ENCODE measurements at places on chromosomes 4 and X. TPM values are rescaled to one million over a fixed set of nuclear protein-coding genes. Genes with fewer than 3 reads are reported as not detected.

The CT45A3 gene
- 0.15 TPM for total RNA-seq

The TADA2B gene
- 13.6 TPM for total RNA-seq

The AMTN gene
- not detected for total RNA-seq

The CFI gene
- total RNA-seq: 0.75 TPM

The TMPRSS11F gene
- total RNA-seq: not detected

The BRS3 gene
- not detected for total RNA-seq

The EPHA5 gene
- total RNA-seq: 0.62 TPM

The TMPRSS11B gene
- not detected for total RNA-seq

The IRS4 gene
- not detected for total RNA-seq

The SLITRK2 gene
- total RNA-seq: not detected

The TCEAL7 gene
- not detected for total RNA-seq

The EGFL6 gene
- not detected for total RNA-seq

The ACOT9 gene
- total RNA-seq: 97.6 TPM

The USP17L13 gene
- not detected for total RNA-seq

The OTOP1 gene
- total RNA-seq: not detected

The UVSSA gene
- 4.3 TPM for total RNA-seq

The GLRB gene
- total RNA-seq: 0.64 TPM

The GRPEL1 gene
- total RNA-seq: 73.3 TPM

The RBM46 gene
- not detected for total RNA-seq

The TMSB15A gene
- not detected for total RNA-seq

The HOPX gene
- total RNA-seq: not detected

The HGFAC gene
- 0.18 TPM for total RNA-seq

The SSX2 gene
- not detected for total RNA-seq

The GPR143 gene
- 0.16 TPM for total RNA-seq

The DMRTC1B gene
- total RNA-seq: not detected

The GYPB gene
- total RNA-seq: not detected

The RASL11B gene
- 0.07 TPM for total RNA-seq

The CXCL11 gene
- total RNA-seq: not detected

The ITGB1BP2 gene
- total RNA-seq: 0.74 TPM

The SPOCK3 gene
- not detected for total RNA-seq

The TRIML2 gene
- total RNA-seq: 89.4 TPM

The HMX1 gene
- 0.16 TPM for total RNA-seq

The DCHS2 gene
- not detected for total RNA-seq

The ZNF630 gene
- total RNA-seq: 0.55 TPM

The FOXP3 gene
- 0.14 TPM for total RNA-seq

The NAA11 gene
- total RNA-seq: not detected

The APLN gene
- 1.2 TPM for total RNA-seq

The ABCG2 gene
- 22.4 TPM for total RNA-seq

The SLC16A2 gene
- 29.4 TPM for total RNA-seq

The AFAP1 gene
- total RNA-seq: 22.4 TPM

The RASGEF1B gene
- total RNA-seq: 0.25 TPM

The PRSS12 gene
- total RNA-seq: 0.25 TPM

The AFP gene
- total RNA-seq: 2.3 TPM

The LUZP4 gene
- not detected for total RNA-seq

The NLRP2B gene
- total RNA-seq: not detected

The FRMD7 gene
- total RNA-seq: not detected

The HPRT1 gene
- total RNA-seq: 134 TPM

The MAGEE2 gene
- total RNA-seq: not detected

The SLC34A2 gene
- not detected for total RNA-seq

The VEGFC gene
- 16.8 TPM for total RNA-seq

The RPL36A gene
- total RNA-seq: 3,501 TPM

The PABPC4L gene
- 0.08 TPM for total RNA-seq

The STK32B gene
- total RNA-seq: 20.2 TPM

The PDE6B gene
- total RNA-seq: not detected

The DRD5 gene
- not detected for total RNA-seq

The TAPT1 gene
- 12.9 TPM for total RNA-seq

The SLC6A8 gene
- total RNA-seq: 9.8 TPM
